ENCODE measurements at places on chromosomes 6 and 20. TPM values are rescaled to one million over a fixed set of nuclear protein-coding genes. Genes with fewer than 3 reads are reported as not detected.

SS18L1 gene
- 15.7 TPM for total RNA-seq

KCNQ5 gene
- under 0.01 TPM for total RNA-seq

AIF1 gene
- not detected for total RNA-seq

EPB41L1 gene
- 24.5 TPM for total RNA-seq

FAM50B gene
- total RNA-seq: 3.5 TPM

All from vein endothelial cell (primary cell).